ENCODE measurements at places on chromosomes 6 and 20.

GRCh38 chr6:13407709-13408695 is 79.4 kb downstream of the GFOD1 start:
- no peak for DNase-seq

- DNase-seq, result no peak
These were observed 121.2 kb downstream of the GFRAL start for GRCh38 chr6:55448451-55448850.

DNA sequence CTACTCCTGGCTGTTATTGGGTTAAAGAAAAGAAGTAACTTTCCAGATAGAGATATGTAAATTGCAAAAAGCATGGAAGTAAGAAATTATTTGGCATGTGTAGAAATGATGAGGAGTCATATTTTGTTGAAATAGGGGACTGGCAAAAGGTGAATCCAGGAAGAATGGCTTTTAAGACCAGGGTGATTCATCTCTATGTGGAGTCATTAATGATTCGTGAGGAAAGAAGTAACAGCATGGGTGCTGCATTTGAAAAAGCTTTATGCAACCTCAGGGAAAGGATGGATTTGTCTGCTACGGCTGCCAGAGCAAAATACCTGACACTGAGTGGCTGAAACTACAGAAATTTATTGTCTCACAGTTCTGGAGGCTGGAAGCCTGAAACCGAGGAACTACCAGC is 14.8 kb upstream of the SYNE1 start:
- no peak for DNase-seq

GRCh38 chr20:46027245-46027853 is 1.7 kb upstream of the SLC12A5 start:
- DNase-seq, result no peak

GRCh38 chr20:2387180-2387577 is 6.5 kb downstream of the TGM6 start:
- DNase-seq, result peak; percentile 11

- no peak for DNase-seq
These were observed 117.4 kb upstream of the SLC24A3 start for GRCh38 chr20:19094959-19095541.

DNA sequence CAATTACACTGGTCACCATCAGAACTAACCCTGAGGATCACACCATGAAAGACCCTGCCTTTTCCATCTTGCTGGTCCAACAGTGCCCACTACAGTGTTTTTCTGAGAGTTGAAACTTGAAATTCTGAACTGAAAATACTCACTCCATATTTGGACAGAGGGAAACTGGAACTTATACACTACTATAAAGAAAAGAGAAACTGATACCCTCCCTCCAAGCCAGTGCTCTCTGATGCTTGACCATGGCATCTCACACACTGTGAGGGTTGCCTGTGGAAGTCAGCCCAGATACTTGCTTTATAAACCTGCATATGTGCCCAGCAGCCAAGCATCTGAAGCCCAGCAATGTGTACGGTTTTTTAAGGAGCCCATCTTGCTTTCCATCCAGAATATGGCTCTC is 108.7 kb downstream of the FOXA2 start:
- no peak for DNase-seq

GRCh38 chr6:121724576-121724975 is 289.1 kb downstream of the GJA1 start:
- DNase-seq, result no peak

- DNase-seq, result no peak
These were observed 199.2 kb upstream of the PRDM1 start for GRCh38 chr6:105886814-105887544.

- DNase-seq, result no peak
These were observed 74.6 kb upstream of the CD93 start for GRCh38 chr20:23160536-23161243.

GRCh38 chr6:169624785-169625184 is 77.0 kb downstream of the WDR27 start:
- no peak for DNase-seq

DNA sequence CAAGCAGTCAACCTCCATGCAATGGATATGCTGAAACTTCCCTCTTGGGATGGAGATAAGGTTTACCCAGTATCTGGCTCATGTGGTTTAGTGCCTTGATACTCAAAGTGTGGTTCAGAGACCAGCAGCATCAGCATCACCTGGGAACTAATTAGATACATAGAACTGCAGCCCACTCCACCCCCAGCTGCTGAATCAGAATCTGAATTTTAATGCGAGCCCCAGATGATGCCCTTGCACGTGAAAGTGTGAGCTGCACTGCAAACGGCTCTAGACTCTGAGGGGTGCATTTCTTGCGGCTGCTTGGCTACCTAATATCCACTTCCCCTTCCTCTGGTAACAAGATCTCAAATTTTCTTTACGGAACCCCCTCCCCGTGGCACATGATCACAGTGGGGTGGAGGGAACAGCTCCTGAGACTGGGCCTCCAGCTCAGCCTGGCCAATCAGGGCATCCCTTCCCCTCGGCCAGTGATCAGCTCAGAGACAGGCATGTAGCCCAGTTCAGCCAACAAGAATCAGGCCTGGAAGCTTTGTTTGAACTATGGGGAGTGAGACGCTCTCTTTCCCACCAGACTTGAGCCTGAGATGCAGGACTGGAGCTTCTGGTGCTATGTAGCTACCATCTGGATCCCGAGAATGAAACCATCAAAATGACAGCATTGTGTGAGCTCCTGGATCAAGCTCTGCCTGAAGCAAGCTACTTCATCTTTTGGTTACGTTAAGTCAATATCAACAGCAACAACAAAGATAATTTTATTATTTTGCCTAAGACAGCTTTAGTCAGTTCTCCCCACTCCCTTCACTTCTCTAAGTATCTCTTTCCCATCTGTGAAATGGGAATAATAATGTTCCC is 12.8 kb downstream of the KCNK15 start:
- DNase-seq, result no peak

DNA sequence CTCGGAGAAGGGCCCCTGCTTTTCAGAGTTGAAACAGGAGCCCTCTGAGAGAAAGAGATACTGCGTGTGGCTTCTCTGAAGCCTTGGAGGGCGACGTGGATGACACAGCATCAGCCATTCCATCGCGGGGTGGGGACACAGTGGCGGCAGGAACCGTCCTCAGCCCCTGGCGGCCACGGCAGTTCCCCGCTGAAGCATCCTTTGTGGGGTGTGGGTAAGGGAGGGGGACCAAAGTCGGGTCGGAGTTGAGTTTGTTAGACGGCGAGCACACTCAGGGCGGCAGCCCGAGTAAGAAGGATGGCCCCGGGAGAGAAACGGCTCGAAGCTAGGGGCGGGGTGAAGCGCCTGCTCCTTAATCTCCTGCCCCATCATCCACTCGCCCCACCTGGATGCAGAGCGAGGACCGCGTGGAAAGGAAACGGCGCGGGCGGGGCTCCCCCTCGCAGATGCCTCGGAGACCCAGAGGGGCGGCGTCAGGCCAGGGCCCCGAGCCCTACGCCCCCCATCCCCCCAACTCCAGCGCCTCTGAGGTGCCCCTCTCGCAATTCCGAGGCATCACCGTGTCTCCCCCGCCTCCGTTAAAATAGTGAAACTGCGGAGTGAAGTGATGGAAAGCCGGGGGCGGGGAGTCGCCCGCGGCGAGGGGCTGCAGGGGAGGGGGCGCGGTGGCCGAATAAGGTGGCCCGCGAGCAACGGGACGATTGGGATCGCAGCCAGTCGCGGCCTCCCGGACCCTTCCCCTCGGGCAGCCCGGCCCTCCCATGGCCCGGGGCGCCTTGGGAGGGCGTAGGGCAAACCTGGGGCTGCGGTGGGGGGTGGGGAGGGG is 796 bp upstream of the RREB1 start:
- peak; percentile 49 for DNase-seq
